MCF 10A (cell line): ENCODE measurements at places on chromosomes 6 and 20. TPM values are rescaled to one million over a fixed set of nuclear protein-coding genes. Genes with fewer than 3 reads are reported as not detected.

DNA sequence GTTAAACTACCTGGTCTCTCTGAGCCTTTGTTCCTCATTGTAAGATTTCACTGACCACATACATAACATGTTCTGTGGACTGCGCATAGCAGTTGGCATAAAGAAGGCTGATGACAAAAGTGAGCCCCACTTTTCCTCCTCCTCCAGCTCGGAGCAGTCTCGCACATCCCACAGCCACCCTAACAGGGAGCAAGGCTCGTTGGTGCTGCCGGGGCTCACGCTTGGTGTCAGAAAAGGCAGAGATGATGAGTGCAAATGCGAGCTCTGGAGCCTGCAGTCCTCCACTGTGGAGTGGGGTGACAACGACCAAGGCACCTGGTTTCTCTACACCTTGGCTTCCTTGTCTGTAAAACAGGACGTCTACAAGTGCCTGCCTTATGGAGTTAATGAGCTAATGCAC is 9.7 kb downstream of the TGM3 start:
- peaks cover 33% of the 10 kb centered on the region for H3K27me3 ChIP-seq
- no peak for DNase-seq
- H3K4me3 ChIP-seq, result no peak overlapping the region
- H3K27ac ChIP-seq, result no peak overlapping the region

The FAM135A gene
- total RNA-seq, result 20.4 and 22.0 TPM in 2 replicates

DNA sequence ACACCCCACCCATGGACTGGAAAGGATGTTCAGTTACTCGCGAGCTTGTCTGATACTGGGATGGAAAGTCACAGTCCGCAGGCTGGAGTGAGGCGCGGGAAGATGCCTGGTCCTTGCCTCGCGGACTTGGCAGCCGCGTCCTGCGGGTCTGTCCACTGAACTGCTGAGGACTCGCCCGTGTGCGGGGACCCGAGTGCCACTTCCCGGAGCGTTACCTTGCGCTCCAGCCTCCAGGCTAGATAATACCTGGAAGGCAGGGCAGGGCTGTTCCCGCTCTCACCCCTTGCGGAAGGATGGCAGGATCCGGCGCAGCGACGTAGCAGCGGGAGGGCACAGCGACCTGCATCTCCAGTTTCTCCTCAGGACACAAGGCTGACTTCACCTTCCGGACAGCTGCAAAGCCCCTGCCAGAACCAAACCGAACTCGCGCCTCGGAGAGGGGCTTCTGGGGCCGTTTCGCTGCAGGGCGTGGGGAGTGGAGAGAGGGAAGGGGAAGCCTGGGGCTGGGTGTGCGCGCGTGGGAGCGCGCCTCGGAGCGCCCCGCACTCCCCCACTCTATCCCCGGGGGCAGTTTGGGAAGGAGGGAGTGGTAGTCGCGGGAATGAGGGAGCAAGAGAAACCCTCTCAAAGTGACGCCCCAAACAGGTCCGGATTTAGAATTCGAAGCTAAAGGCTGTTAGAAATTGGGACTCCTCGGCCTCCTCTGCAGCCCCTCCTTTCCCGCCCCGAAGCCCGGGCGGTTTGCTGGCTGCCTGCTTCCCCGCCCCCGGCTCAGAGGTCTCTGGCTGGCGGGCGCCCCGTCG is at the start of gene KCNQ5:
TSS of gene KCNQ5 (plus strand) at position 774 of the 803 bp plus-strand sequence.
- DNase-seq, result peak; percentile 20
- no peaks in the 10 kb centered on the region for H3K27me3 ChIP-seq
- peak within 1 kb of the TSS; percentile 86 for H3K27ac ChIP-seq
- no peaks in the 10 kb centered on the region for H3K36me3 ChIP-seq

DNA sequence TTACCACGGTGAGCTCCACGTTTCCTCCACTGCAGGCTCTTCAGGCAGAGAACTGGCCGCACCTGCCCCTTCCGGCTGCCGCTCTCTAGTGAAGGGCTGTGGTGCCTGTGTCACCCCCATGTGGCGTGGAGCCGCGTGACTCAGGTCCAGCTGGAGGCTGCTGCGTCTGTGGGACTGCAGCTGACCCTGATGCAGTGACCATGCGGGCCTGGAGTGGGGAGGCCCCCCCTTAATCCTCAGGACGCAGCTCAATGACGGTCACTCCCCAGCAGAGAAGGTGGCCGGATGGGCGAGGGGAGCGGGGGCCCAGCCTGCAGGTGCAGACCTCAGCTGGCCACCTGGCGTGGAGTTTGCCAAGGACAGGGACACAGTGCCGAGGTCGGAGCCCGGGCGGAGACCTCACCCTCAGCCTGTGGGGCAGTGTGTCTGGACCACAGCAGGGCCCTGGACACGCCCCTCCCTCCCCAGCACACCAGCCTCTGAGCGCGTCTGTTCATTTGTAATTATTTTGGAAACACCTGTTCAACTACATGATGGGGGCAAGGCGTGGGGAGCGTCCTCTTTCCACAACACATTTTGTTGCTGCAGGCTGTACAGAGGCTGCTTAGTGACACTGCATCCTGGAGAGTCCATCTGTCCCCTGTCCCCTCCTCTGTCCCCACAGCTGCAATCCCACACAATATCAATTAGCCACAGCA is 10.7 kb downstream of the BHLHE23 start:
- peaks cover 98% of the 10 kb centered on the region for H3K27me3 ChIP-seq
- no peak overlapping the region for H3K27ac ChIP-seq
- H3K4me3 ChIP-seq, result no peak overlapping the region
- no peak for DNase-seq

- H3K4me1 ChIP-seq, result peaks cover 28% of the 10 kb centered on the region
- H3K27ac ChIP-seq, result peak overlapping the region; percentile 94
- H3K4me3 ChIP-seq, result peak overlapping the region; percentile 88
- H3K27me3 ChIP-seq, result no peaks in the 10 kb centered on the region
- DNase-seq, result peak; percentile 87
Observed at GRCh38 chr6:27605401-27606342, 132.8 kb upstream of the ZNF184 start.

The STXBP5 gene
- total RNA-seq, result 36.9 and 38.5 TPM in 2 replicates

The ERGIC3 gene
- 222 and 260 TPM in 2 replicates for total RNA-seq

The GGTLC1 gene
- total RNA-seq, result not detected in 2 replicates

The DCDC2 gene
- total RNA-seq, result 0.52 TPM in 1 of 2 replicates, not detected in the other

DNA sequence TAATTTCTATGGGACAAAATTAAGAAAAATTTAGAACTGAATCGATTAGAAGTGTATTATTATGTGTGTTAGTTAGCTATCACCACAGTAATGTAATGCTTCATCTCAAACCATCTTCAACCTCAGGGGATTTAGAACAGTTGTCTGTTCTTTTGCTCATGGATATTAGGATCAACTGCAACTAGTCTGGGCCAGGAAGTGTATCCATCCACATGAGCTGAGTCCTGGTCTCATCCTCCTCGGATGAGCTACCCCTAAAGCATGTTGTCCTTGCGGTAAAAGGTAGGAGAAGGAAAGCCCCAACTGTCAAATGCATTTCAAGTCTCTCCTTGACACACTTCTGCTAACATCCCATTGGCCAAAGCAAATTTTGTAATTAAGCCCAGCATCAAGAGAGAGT is 537.7 kb downstream of the KIF16B start:
- H3K27ac ChIP-seq, result no peak overlapping the region
- H3K36me3 ChIP-seq, result no peaks in the 10 kb centered on the region
- DNase-seq, result no peak
- H3K27me3 ChIP-seq, result peaks cover 18% of the 10 kb centered on the region
- H3K4me1 ChIP-seq, result no peaks in the 10 kb centered on the region
- H3K4me3 ChIP-seq, result no peak overlapping the region

DNA sequence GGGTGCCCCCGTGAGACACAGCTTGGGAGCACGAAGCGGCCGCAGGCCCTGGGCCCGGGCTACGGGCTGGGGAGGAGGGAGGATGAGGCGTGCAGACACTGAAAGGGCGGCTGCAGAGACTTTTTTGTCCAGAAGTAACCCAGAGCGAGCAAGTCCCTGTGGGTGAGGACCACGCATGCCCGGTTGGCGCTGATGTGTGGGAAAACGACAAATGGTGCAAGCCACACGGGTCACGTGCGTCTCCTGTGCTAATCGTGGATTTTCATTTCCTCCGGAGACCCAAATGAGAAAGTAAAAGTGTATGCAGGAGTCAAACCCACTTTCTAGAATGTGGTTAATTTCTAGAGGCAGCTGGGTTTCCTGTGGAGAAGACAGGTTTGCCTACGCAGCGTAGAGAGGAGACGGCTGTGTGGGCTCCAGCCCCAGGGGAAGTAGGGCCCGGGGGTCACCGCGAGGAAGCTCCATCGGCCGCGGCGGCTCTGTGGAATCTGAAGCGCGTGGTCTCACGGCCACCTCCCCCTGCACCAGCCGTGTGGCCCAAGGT is 19.0 kb downstream of the DLL1 start:
- H3K4me3 ChIP-seq, result no peak overlapping the region
- H3K4me1 ChIP-seq, result no peaks in the 10 kb centered on the region
- H3K36me3 ChIP-seq, result no peaks in the 10 kb centered on the region
- H3K27me3 ChIP-seq, result peaks cover 26% of the 10 kb centered on the region
- DNase-seq, result no peak
- H3K27ac ChIP-seq, result no peak overlapping the region

The PERP gene
- 103 and 120 TPM in 2 replicates for total RNA-seq

- H3K4me3 ChIP-seq, result no peak overlapping the region
- no peaks in the 10 kb centered on the region for H3K4me1 ChIP-seq
- no peak for DNase-seq
- no peaks in the 10 kb centered on the region for H3K27me3 ChIP-seq
- no peaks in the 10 kb centered on the region for H3K36me3 ChIP-seq
Observed at GRCh38 chr20:24588725-24589340, 119.4 kb downstream of the SYNDIG1 start.

GRCh38 chr6:156336733-156337132 is 440.4 kb upstream of the ARID1B start:
- no peak overlapping the region for H3K27ac ChIP-seq
- H3K27me3 ChIP-seq, result peaks cover 14% of the 10 kb centered on the region
- H3K36me3 ChIP-seq, result no peaks in the 10 kb centered on the region

DNA sequence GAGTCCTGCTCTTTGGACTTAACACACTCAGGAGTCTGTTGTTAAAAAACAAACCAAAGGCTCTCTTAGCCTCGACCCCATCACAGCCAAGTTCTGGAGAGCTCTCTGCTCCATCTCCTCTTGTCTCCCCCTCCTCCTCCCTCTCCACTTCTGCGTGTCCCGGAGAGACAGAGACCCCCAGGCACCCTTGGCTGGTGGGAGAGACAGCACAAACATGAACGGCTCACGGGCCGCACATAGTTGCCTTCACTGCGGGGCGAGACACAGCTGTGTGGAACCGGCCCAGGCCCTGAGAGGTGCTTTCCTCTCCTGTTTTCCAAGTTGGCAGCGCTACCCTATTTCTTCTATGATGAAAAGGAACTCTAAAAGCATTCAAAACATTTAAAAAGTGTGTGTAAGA is 23.3 kb upstream of the MYT1 start:
- no peaks in the 10 kb centered on the region for H3K36me3 ChIP-seq
- no peaks in the 10 kb centered on the region for H3K4me1 ChIP-seq
- peaks cover 44% of the 10 kb centered on the region for H3K27me3 ChIP-seq
- no peak for DNase-seq
- no peak overlapping the region for H3K4me3 ChIP-seq
- no peak overlapping the region for H3K27ac ChIP-seq

The CST1 gene
- total RNA-seq, result not detected in 2 replicates

DNA sequence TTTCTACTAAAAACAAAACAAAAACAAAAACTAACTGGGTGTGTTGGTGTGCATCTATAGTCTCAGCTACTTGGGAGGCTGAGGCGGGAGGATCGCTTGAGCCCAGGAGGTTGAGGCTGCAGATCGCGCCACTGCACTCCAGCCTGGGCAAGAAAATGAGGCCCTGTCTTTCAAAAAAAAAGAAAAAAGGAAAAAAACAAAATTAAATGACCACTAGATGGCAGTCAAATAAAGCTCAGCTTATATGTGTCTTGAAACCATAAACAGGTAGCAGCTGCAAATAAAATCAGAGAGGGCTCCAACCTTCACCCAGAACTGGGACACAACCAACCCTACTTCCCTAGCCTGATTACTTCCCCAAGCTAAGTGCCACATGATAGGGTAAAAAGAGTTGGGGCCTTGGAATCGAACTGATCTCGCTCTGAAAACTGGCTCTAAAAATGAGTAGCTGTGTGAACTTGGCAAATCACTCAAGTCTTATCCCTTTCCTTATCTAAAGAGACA is 67.1 kb upstream of the ADGRF4 start:
- H3K4me1 ChIP-seq, result no peaks in the 10 kb centered on the region
- peaks cover 17% of the 10 kb centered on the region for H3K36me3 ChIP-seq
- peak; percentile 59 for DNase-seq
- no peak overlapping the region for H3K4me3 ChIP-seq
- no peaks in the 10 kb centered on the region for H3K27me3 ChIP-seq

DNA sequence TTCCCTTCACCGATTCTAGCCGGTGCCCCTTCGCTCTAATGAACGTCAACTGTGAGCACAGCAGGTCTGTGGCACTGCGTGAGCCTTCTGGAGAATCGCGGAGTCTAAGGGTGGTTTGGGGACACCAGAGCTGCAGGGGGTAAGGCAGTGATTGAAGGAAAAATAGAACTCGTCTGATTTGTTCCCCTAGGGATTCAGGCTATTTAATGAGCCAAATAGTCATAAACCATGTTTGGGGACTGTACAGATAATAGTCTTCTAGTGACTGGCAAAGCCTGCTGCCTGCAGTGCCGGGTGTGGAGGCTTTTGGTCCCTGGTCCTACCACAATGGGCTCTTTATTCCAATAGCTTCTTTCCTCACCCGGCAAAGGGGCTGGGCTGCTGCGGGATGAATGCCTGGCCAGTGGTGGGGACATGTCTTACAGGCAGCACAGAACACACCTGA is 11.1 kb upstream of the NTSR1 start:
- H3K4me3 ChIP-seq, result no peak overlapping the region
- H3K36me3 ChIP-seq, result no peaks in the 10 kb centered on the region
- H3K27ac ChIP-seq, result no peak overlapping the region

- H3K4me3 ChIP-seq, result no peak overlapping the region
- peaks cover 4% of the 10 kb centered on the region for H3K36me3 ChIP-seq
- peaks cover 52% of the 10 kb centered on the region for H3K27me3 ChIP-seq
- no peak for DNase-seq
- peaks cover 4% of the 10 kb centered on the region for H3K4me1 ChIP-seq
Observed at GRCh38 chr6:166237617-166238016, 70.0 kb upstream of the TBXT start.

The RBL1 gene
- 8.8 and 9.2 TPM in 2 replicates for total RNA-seq

GRCh38 chr20:63167918-63168520 is 47.9 kb downstream of the YTHDF1 start:
- H3K27me3 ChIP-seq, result peaks cover 52% of the 10 kb centered on the region
- no peak overlapping the region for H3K4me3 ChIP-seq
- no peak overlapping the region for H3K27ac ChIP-seq
- DNase-seq, result no peak
- H3K4me1 ChIP-seq, result no peaks in the 10 kb centered on the region

The SLC2A10 gene
- total RNA-seq, result not detected in 2 replicates

The HCRTR2 gene
- total RNA-seq, result not detected in 2 replicates

DNA sequence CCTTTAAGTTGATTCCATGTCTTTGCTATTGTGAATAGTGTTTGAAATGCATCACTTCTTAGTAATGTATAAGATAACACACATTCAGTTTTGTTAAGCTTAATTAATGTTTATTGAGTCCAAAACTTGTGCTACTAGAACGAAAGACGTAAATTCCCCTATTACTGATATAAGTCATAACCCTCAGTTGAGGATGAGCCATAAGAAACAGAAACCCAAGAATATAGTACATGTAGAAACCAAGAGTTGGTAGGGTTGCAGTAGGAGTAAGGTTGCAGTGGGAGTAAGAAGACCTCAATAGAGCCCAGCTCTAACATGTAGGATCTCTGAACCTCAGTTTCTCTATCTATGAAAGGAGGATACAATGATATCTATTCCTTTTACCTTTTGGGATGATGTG is 19.3 kb downstream of the CITED2 start:
- H3K36me3 ChIP-seq, result no peaks in the 10 kb centered on the region
- no peaks in the 10 kb centered on the region for H3K4me1 ChIP-seq
- H3K27ac ChIP-seq, result no peak overlapping the region
- no peak overlapping the region for H3K4me3 ChIP-seq
- DNase-seq, result no peak

- peaks cover 64% of the 10 kb centered on the region for H3K36me3 ChIP-seq
- no peak overlapping the region for H3K27ac ChIP-seq
- no peak for DNase-seq
- H3K4me3 ChIP-seq, result no peak overlapping the region
- no peaks in the 10 kb centered on the region for H3K27me3 ChIP-seq
- H3K4me1 ChIP-seq, result no peaks in the 10 kb centered on the region
Observed at GRCh38 chr6:105282631-105283585, 103.1 kb upstream of the POPDC3 start.
